ENCODE measurements at places on chromosomes 4 and X.

- DNase-seq = no peak
Measured at GRCh38 chr4:170102426-170102825, 12.7 kb upstream of the AADAT start.

DNA sequence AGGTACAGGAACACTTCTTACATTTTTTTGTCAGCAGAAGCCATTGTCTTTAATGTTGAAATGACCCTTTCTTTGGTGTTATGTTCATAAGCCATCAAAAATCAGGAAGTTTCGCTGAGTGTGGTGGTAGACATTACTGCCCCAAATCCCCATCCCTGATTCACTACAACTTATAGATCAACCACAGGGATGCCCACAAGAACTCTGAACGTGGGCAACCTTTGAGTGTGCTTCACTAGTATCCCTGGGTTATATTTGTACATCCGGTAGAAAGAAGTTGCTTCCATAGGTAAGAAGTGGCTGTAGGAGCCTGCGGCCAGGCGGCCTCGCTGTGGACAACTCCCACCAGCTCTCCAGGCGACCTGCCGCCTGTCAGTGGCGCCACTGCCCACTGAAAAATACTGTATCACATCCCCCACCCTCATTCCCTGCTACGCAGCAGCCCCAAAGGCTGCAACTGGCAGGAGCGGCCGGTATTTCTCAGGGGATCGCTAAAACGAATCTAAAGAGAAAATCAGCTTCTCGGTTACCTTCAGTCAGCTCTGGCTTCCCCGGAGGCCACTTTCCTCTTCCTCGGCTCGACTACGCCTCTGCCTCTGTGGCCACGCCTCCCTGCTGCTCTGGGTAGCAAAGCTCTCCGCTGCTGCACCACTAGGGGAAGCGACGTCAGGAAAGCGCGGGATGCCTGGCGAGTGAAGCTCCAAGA lies 13.9 kb upstream of the ETDC start:
- peak; percentile 45 for DNase-seq

DNA sequence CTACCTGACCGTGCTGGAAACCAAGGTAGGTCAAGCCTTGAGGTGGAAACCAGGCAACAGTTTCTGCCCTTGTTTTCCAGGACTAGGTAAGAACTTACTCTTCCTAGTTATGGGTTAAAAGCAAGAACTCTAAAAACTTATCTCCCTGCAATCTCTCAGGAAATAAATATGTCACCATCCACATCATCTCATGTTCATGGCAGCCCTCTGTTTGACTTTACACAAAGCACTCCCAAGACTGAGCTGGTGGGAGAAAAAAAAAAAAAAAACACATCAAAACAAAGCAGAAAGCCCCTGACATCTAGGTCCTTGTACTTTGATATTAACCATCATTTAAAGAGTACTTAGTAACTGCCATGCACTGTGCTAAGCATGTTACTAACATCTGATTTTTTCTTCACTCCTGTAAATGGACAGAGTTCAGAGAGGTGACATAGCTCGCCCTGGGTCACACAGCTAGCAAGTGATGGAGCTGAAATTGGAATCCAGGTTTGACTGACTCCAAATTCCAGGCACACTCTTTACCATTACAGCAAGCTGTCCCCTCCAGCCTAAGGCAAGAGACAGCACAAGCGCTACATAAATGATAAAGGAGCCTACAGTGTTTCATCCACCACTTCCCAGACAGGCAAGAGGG lies 102.8 kb upstream of the NOCT start:
- no peak for DNase-seq

- DNase-seq = no peak
Measured at GRCh38 chrX:16445166-16445752, 204.7 kb upstream of the S100G start.

DNA sequence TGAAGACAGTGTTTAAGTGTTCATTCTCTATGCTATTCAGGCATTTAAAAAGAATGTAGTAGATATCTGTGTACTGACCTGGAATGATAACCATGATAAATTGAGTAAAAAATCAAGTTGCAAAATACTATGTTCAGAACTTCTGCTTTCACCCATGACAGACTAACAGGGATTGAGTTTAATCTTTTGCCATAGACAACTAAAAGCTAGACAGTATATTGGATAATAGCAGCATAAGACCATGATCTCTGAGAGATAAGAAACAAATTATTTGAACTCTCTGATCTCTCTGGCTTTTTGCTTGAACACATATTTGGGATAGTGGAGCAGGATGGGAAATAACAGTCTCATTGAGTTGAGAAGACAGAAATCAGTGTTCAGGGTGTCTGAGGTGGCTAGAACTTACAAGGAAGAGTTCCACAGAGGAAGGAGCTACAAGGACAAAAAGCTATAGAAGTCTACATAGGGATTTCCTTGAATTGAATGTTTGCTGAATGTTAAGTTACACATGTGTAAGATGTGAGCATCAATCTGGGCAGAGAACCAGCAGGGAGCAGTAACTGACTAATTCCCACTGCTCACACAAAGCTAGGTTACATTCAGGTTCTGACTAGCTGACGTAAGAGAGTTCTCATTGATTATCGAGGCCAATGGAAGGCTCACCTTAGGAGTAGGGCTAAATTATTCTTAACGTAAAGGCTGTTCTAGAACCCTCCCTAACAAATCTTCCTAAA lies 60.4 kb downstream of the SLC30A9 start:
- no peak for DNase-seq

DNA sequence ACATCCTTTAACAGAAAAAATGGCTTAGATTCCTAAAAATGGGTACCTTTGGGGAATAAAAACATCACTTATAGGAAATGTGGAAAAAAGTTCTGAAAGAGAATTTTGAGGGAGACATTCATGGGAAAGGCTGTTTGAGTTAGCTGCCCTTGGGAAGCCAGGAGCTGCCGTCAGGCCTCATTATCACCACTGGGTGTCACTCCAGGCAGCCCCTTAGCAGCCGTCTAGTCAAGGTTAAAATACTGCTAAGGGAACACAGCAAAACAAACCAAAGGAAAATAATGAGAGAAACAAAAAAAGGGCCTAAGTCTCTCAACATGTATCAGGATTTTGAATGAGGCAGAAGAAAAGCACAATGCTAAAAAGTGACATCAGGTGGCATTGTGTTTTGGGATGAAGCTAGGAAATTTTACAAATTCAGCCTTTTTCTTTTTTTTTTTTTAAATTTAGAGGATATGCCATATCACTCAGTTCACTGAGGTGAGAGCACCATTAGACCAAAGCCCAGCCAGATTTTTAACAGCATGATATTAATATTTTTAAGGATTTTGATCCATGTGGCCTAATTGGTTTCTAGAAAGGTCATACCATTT lies 235.3 kb downstream of the GPAT3 start:
- no peak for DNase-seq

GRCh38 chr4:77433418-77433733 lies 172.2 kb upstream of the CXCL13 start:
- DNase-seq = no peak

- DNase-seq = no peak
Measured at GRCh38 chrX:20665481-20665880, 398.8 kb upstream of the RPS6KA3 start.

- peak; percentile 68 for DNase-seq
Measured at GRCh38 chr4:38675146-38676121, 11.4 kb downstream of the KLF3 start.

Measured in activated T-helper 2 cell treated with anti-CD3 and anti-CD28 coated beads, Interferon-gamma antibody, Interleukin-2, Interleukin-4, amounts not matched to agents 10 μg/mL and 5 μg/mL and 100 μg/mL, durations not matched to agents 14 hours and 24 hours and 36 hours (primary cell).